Colonic mucosa (tissue), 4 donors: ENCODE measurements at places on chromosomes 12 and 14.

- no peak for DNase-seq
These were observed 13.2 kb downstream of the RPS6KA5 start for GRCh38 chr14:91047174-91047753.

GRCh38 chr12:117328556-117329100 lies 32.8 kb downstream of the NOS1 start:
- DNase-seq = no peak

GRCh38 chr14:64465191-64465822 lies at the start of gene AKAP5:
Gene AKAP5, plus strand, starts transcription at chr14:64465499. Its CDS starts 2,896 bp downstream, at chr14:64468395.
- DNase-seq = peak; percentile 77

GRCh38 chr14:58199726-58200479 lies at the start of gene ACTR10:
Gene ACTR10, plus strand, starts transcription at chr14:58200149. Its CDS starts 69 bp downstream, at chr14:58200218.
- DNase-seq = peak; percentile 92

- DNase-seq = no peak
These were observed 27.8 kb downstream of the LRTM2 start for GRCh38 chr12:1848146-1848545.

DNA sequence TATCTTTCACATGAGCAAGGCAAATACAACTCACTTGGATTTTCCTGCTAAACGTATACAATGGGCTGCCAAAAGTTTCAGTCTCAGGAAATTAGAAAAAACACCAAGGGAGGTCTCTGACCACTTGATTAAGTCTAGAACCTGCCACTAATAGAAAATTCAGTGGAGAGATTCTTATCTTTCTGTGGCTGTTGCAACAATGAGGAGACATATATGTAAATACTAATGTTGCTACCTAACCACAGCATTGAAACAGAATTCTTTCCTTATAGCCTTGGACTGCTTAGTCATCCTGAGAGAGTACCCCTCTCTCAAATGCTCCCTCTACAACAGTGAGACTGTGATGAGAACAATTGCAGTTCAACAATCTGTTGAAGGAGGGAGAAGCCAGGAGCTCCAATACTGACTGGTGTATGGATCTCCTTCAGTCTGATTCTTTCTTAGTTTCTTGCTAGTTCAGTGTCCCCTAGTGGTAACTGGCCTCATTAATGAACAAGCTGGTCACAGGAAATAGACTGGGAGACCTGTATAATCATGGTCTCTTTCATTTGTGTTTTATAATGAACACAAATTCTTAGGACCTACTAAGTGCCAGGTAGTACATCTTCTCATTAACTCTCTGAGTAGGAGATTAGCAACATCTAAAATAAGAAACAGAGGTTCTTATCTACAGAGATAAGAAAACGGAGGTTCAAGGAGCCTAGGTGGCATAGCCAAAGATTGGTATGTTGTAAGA lies 164.5 kb downstream of the SLC38A4 start:
- peak; percentile 33 for DNase-seq

DNA sequence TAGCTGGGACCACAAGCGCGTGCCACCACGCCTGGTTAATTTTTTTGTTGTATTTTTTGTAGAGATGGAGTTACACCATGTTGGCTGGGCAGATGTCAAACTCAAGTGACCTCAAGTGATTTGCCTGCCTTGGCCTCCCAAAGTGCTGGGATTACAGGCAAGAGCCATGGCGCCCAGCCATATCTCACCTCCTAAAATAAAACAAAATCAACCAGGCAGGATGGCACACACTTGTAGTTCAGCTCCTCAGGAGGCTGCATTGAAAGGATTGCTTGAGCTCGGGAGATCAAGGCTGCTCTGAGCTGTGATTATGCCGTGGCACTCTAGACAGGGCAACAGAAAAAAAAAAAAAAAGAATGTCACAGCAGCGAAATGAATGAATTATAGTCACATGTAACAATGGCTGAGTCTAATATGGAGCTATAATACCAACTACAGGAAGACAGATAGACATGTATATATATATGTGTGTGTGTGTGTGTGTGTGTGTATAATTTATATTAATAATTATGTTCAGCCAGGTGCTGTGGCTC lies 19.3 kb upstream of the TMEM120B start:
- DNase-seq = no peak

DNA sequence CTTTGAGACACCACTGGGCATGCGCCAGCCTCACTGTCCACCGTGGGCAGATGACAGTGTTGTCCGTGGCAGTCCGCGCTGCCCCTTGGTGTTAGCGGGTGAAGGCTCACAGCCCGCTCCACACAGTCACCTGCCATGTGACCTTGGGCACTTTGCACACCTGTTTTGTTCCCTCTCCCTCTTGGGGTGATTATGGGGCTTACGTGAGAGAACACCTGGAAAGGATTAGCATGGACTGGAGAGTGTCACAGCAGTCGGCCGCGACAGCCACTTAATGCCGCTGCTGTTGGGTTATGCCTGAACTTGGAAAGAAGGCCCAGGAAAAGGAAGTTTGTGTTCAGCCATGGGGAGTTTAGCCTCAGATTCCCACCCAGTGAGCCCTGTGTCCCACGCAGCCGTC lies 94.2 kb downstream of the DDX51 start:
- DNase-seq = no peak
